GM23338 (cell line): ENCODE measurements at places on chromosomes 16 and 17.
A peak's percentile ranks its signal among the peaks of the same experiment; 100 is the strongest.

- no peak for DNase-seq
These were observed 1.8 kb upstream of the ACTG1 start for GRCh38 chr17:81514489-81514738.

GRCh38 chr17:82449883-82450356, 632 bp downstream of the CYBC1 start:
- DNase-seq, result no peak

- DNase-seq, result no peak
These were observed 21.9 kb downstream of the USP7 start for GRCh38 chr16:8941718-8942344.

DNA sequence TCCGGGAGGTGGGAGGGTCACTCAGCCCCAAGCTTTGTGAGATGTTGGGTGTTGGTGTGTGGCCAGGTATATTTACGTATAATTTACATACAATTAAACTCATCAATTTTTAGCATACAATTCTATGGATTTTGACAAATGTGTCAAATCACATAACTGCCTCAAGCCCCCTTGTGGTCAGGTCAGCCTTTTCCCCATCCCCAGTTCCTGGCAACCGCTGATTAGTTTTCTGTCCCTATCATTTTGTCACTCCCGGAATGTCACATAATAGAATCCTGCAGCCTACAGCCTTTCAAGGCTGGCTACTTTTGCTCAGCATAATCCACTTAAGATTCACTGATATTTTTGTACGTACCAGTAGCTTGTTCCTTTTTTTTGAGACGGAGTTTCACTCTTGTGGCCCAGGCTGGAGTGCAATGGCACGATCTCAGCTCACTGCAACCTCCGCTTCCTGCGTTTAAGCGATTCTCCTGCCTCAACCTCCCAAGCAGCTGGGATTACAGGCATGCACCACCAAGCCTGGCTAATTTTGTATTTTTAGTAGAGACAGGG, 19.3 kb upstream of the RAI1 start:
- peak; percentile 55 for DNase-seq

GRCh38 chr16:82999711-83000110, 372.9 kb downstream of the CDH13 start:
- DNase-seq, result no peak

GRCh38 chr17:42844271-42844670, at the start of gene AOC2:
AOC2 (plus strand) TSS chr17:42844580; CDS start chr17:42844627, 47 bp downstream.
- DNase-seq, result no peak

GRCh38 chr16:6827931-6828330, 504.7 kb upstream of the RBFOX1 start:
- DNase-seq, result no peak

DNA sequence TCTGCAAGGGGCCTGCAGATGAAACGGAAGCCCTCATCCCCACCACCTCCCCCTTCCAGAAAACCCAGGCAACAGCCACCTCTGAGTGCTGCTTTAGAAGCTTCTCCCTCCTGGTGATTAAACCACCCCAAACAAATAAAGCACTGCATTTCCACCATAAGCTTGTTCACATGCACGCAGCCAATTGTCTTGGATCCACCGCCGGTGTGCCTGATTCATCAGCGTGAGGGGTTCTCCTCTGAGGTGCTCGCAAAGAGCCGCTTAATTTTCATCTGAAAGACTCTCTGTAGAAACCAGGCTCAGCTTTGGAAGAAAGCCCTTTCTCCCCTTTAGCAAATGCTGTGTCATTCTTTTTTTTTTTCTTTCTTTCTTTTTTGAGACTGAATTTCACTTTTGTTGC, 155.2 kb upstream of the EEF2KMT start:
- DNase-seq, result peak; percentile 54

- no peak for DNase-seq
These were observed 181.9 kb upstream of the ZNF469 start for GRCh38 chr16:88200896-88201185.

- no peak for DNase-seq
These were observed 72.5 kb downstream of the KNOP1 start for GRCh38 chr16:19645557-19645981.

DNA sequence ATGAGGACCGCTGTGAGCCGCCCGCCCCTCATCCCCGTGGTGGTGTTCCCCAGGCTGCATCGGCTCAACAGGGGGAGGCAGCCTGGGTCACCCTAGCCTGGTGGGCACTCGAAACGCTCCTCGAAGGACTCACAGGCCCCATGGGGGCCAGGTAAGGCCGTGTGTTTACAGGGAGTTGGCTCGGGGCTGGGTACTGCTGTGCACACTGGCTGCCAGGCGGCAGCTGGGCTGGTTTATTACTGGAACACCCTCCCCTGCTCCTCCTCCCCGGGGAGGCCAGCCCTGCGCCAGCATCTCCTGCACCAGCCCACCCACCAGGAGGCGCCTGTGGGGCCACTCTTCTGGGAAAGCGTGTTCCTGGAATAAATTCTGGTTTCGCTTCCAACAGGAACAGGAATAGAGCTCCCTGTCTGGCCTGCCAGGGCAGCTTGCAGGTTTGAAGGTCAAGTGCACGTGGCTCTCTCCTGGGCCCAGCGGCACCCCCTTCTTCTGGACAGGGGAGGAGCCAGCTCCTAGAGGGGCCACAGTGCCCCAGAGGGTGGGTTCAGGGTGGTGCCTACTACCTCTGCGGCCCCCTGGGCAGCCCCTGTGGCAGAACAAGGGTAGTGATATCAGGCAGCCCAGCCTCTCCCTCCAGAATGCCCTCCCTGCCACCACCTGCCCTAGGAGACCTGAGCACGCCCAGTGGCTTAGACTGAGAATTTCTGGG, 11.3 kb downstream of the MCRIP1 start:
- peak; percentile 77 for DNase-seq

DNA sequence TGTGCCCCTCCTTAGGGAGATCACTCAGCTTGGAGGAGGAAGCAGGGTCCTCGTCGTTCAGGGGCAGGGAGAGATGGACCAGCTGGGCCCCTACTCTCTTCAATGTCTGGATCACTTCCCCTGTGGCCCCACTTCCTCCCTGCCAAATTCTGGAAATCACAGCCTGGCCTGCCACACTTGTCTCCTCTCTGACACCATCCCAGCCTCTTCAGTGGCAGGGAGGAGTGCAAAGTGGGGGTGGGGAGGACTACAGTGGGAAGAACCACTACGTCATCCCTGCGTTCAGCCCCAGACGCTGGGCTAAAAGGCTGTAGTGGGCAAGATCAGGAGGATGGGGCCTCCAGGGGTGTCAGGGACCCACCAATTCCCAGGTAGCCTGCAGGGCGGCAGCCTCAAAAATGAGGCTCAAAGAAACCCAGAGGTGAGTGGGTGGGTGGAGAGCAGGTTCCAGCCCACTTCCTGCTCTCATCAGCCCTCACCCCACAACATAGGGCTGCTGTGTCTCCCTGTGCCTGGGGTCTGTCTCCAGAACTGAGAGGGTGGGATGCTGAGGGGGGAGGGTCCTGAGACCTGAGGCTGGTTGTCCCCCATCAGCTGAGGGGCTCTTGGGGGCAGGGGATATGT, 25.0 kb upstream of the TAC4 start:
- DNase-seq, result no peak

DNA sequence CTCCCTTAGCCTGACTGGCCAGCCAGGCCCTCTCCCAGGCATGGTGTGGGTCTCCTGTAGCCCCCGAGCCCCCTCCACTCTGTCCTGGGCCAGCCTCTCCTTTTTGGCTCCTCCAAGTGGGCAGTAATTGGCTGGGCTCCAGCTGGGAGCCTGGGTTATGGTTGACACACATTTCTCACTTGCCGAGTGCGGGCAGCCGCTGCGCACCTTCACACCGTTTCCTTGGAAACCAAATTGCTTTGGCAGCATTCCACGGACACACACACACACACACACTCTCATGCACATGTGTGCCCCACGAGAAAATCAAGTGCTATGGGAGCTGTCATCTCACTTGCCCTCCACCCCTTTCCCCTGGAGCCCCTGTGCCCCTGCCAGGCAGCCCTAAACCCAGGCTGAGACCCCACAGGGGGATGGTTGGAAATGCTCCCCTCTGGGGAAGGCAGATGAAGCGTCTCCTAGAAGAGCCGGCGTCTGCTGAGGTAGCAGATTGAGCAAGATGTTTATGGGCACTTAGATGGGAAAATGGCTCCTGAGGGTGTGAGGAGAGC, 402.7 kb upstream of the TNRC6C start:
- DNase-seq, result no peak

DNA sequence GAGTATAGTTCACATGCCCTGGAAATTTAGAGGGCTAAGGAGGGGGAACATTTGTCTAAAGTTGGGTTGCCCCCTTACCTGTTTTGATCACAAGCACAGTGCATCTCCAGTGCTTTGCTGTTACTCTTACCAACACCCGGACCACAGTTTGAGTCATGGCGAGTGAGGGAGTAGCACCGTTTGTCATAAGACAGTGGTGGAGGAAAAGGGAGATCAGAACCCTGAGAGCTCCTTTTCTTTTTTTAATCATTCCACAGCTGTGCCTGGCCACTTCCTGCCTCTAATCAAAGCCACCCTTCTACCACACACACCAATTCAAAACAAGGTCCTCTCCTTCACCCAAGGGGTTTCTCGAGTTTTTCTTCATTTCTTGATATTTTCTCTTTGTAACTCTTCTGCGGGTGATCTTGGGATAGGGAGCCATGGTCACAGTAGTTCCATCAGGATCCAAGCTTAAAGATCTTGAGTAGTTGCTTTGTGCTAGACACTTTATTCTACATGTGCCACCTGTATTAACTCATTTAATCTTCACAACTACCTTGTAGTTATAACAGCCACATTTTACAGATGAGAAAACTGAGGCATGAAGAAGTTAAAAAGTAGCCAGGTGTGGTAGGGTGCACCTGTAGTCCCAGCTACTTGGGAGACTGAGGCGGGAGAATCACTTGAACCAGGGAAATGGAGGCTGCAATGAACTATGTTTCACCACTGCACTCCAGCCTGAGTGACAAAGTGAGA, 5.0 kb upstream of the MYL4 start:
- no peak for DNase-seq

DNA sequence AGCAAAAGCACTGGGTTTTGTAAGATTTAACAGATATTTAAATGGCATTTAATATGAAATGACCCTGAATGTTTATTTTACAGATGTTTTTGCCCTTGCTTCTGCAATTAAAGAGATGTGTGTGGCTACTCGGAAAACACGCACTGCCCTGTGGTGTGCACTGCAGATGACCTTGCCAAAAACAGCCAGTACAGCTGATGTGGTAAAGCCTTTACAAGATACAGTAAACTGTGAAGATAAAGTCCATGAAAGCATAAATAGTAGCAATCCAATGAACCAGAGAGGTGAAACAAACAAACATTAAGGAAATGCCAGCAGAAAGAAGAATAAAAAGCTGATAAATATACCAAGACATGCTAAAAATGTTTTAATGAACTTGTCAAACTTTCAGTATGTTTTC, 15.7 kb downstream of the CCDC43 start:
- DNase-seq, result no peak

GRCh38 chr17:56656701-56657327, 63.3 kb downstream of the NOG start:
- DNase-seq, result no peak

DNA sequence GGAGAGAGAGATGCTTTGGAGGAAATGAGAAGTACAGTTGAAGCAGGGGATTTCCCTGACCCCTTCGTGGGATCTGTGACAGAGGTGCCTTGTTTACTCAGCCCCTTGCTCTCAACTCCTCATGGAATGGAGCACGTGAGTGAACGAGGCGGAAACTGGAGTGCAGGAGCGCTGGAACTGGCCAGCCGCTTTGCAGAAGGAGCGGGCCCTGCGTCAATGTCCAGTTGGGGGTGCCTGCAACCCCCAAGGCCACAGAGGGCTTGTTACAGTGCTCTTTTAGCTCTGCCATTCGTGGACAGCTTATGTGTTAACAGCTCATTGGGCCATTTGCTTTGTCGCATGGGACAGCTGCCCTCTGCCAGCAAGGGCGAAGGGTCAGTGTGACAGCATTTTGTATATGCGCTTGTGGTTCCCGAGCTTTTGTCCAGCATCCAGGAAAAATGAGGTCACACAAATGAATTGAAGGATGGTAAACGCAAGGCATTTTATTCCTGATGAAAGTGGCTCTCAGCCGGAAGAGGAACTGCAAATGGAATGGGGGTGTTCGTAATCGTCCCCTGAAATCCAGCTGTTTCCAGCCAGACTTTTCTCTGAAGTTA, 1395.1 kb downstream of the CDH8 start:
- DNase-seq, result no peak

- peak; percentile 67 for DNase-seq
These were observed 190.4 kb downstream of the USP22 start for GRCh38 chr17:20852239-20852989.

DNA sequence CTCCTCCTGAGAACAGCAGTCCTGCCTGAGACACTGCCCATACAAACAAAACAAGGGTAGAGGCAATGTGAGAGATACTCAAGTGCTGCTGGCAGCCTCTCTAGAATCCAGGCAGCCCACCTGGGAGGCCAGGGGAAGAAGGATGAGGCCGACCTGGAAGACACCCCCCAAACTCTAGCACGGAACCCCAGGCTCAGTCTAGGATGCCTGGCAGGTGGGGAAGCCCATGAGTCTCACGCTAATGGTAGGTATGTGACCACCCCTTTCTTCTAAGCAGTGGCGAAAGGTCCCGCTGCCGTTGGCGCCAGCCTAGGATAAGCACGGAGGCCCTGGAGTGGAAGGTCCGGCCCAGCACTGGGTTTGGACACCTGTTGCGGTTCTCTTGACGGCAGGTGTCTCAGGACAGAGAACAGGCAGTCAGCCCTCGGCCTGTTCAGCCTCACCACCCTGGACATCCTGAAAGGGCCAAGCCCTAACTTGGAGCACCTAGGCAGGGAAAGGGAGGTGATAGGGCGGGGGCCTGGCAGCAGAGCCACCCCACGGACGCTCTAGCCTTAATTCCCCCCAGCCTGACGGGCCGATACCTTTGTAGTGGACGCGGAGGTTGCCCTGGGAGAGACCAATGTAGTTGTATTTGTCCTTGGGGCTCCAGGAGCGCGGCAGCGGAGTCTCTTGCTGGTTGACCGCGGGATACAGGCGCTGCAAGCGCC, 487 bp downstream of the RANBP10 start:
- peak; percentile 44 for DNase-seq
